ENCODE measurements at places on chromosomes 1 and 21.

GRCh38 chr1:83086346-83086745 lies 912.6 kb downstream of the TTLL7 start:
- DNase-seq = no peak

GRCh38 chr1:6599141-6599975 lies 3.3 kb downstream of the KLHL21 start:
- DNase-seq = no peak

DNA sequence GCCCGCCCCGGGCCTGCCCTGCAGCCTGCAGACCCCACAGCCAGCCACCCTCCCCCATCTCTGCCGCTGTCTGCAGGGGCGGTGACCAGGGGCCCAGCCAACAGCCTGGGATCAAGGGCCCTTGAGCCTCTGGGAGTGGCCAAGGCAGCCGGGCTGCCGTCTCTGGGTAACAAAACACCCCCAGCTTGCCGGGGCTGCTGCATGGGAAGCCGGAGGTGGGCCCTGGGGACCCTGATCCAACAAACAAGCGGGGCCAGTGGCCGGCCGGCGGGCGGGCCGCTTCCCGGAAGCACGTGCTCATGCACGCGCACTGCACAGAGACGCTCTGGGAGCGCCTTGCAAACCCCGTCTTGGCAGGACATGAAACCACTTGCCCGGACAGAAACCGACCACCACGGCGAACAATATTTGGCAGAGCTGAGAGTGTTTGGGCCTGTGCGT lies 13.2 kb downstream of the MEGF6 start:
- DNase-seq = no peak

GRCh38 chr1:13642306-13643004 lies 57.5 kb upstream of the PRDM2 start:
- no peak for DNase-seq
